ENCODE measurements at places on chromosomes 6 and 20. TPM values are rescaled to one million over a fixed set of nuclear protein-coding genes. Genes with fewer than 3 reads are reported as not detected.
A peak's percentile ranks its signal among the peaks of the same experiment; 100 is the strongest.

- peak overlapping the region; percentile 68 for H3K27ac ChIP-seq
- no peak overlapping the region for H3K4me3 ChIP-seq
- no peaks in the 10 kb centered on the region for H3K36me3 ChIP-seq
- no peaks in the 10 kb centered on the region for H3K27me3 ChIP-seq
- peaks cover 63% of the 10 kb centered on the region for H3K4me1 ChIP-seq
Measured at GRCh38 chr6:35368038-35368887, 25.9 kb downstream of the PPARD start.

- no peak overlapping the region for H3K27ac ChIP-seq
- no peaks in the 10 kb centered on the region for H3K27me3 ChIP-seq
- DNase-seq = no peak
- H3K4me3 ChIP-seq = no peak overlapping the region
- no peaks in the 10 kb centered on the region for H3K4me1 ChIP-seq
- no peaks in the 10 kb centered on the region for H3K36me3 ChIP-seq
Measured at GRCh38 chr6:155383913-155384312, 69.6 kb upstream of the TFB1M start.

RAET1E gene
- total RNA-seq = 3.9 TPM

DNA sequence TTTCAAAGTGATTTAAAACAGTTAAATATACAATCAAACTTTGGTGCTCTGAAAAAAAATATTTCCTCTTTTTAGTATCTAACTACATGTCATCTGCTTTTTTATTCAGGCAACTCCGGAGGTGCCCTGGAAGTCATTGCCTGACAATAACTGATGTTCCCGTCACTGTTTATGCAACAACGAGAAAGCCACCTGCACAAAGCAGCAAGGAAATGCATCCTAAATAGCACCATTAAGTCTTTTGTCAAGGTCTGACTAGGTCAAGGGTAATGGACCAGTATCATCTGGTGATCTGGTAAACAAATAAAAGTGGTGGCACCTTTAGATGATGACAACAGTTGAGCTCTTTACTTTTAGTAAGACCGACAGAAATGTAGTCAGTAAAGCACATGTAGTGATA lies 13.2 kb downstream of the FAM229B start:
- no peak overlapping the region for H3K4me3 ChIP-seq
- DNase-seq = no peak
- no peaks in the 10 kb centered on the region for H3K27me3 ChIP-seq

DNA sequence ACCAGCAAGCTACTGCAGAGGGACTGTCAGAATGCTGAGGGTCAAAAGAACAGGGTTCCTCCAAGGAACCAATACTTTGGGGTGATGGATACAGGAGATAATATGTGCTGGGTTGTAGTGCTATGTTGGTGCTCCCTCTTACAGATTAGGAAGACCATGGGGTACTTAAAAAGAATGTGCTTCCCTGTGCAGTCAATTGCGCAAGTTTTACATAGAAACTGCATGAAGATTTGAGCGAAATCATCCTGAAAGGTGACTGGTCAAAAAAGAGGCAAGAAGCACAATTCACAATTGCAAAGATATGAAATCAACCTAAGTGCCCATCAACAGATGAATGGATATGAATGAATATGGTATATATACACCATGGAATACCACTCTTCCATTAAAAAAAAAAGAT lies 33.9 kb downstream of the GABRR1 start:
- no peak overlapping the region for H3K4me3 ChIP-seq
- no peaks in the 10 kb centered on the region for H3K27me3 ChIP-seq
- H3K36me3 ChIP-seq = no peaks in the 10 kb centered on the region
- no peak for DNase-seq

DNA sequence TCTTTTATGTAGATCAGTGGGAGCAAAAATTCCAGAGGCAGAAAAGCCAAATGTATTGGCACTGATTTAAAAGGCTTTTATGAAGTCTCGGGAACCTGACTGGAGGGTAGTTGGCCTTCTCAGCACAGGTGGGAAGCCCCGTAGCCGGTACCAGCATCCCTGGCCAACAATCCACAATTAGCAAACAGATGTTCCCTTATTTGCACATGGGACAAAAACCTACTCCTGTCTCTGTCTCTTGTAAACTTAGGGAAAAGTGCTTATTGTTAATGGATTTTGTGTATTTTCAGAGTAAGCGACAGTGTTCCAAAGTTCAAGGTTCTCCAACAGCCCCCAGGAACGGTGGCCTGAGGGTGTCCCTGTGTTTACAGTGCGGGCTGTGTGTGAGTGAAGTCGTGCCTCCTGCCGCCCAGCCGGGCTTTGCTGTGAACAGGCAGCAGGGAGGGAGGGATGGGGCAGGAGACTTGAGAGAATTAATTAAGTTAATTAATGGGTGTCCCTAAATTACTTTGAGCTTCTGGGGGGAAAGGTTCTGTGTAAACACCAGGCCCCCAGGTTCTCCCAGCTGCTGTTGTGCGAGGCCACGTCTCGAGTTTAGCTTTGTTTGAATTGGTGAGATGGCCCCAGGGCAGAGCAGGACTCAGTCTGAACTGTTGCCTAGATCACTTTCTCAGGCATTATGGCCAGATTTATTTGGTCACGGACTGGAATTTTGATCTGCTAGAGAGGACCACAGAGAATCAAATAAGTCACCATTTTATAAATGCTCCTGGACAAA lies 3.9 kb downstream of the SYNJ2 start:
- H3K4me3 ChIP-seq = no peak overlapping the region
- peaks cover 69% of the 10 kb centered on the region for H3K4me1 ChIP-seq
- H3K36me3 ChIP-seq = no peaks in the 10 kb centered on the region
- H3K27me3 ChIP-seq = no peaks in the 10 kb centered on the region

DNA sequence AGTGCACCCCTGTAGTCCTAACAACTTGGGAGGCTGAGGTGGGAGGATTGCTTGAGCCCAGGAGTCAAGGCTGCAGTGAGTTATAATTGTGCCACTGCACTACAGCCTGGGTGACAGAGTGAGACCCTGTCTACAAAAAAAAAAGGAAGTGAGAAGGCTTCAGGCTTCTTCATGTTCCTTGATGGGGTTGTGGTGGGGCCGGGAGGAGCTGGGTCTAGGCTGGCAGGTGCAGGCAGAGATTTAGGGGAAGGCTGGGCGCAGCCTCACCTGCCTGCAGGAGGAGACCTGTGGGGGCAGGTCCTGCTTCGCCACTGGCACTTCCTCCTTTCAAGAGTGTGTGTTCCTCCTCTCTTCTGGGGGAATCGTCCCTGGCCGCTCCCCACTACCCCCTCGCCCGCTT lies 63.9 kb downstream of the CHMP4B start:
- no peak overlapping the region for H3K4me3 ChIP-seq
- no peaks in the 10 kb centered on the region for H3K36me3 ChIP-seq
- no peak overlapping the region for H3K27ac ChIP-seq
- H3K27me3 ChIP-seq = no peaks in the 10 kb centered on the region
- no peaks in the 10 kb centered on the region for H3K4me1 ChIP-seq
- no peak for DNase-seq

GRCh38 chr6:52263709-52264540 lies 19.6 kb upstream of the IL17F start:
- no peaks in the 10 kb centered on the region for H3K4me1 ChIP-seq
- peaks cover 58% of the 10 kb centered on the region for H3K36me3 ChIP-seq
- H3K27me3 ChIP-seq = no peaks in the 10 kb centered on the region
- DNase-seq = no peak
- no peak overlapping the region for H3K4me3 ChIP-seq

DNA sequence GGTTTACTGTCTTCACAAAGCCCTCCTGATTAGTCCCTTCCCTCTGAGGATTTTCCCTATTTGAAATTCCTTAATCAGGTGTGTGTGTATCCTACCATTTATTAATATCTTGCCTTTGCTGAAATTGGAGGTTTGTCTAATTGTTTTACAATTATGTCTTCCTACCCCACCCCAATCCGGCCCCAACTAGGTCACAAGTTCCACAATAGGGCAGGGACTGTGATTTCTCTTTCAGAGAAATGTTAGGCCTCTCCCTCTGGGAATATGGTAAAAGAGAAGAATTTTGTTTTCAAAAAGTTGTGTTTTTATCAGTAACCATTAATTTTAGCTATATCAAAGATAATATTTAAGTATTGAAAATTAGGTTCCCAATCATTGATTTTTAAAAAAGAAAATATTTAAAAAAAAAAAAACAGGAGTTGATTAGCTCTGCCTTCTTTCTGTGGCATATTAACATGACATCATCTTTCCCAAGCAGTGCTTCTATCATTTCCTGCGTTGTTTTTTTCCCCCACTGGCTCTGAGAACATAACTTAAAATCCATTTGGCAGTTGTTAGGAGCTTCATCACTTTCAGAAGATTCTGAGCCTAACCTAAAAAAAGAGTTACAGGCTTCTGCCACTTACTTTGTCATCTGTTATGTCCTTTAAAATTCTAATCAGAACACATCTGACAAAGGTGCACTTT lies 36.1 kb downstream of the BLOC1S5 start:
- no peak overlapping the region for H3K27ac ChIP-seq
- no peaks in the 10 kb centered on the region for H3K27me3 ChIP-seq
- no peak for DNase-seq

MEI4 gene
- not detected for total RNA-seq

DNA sequence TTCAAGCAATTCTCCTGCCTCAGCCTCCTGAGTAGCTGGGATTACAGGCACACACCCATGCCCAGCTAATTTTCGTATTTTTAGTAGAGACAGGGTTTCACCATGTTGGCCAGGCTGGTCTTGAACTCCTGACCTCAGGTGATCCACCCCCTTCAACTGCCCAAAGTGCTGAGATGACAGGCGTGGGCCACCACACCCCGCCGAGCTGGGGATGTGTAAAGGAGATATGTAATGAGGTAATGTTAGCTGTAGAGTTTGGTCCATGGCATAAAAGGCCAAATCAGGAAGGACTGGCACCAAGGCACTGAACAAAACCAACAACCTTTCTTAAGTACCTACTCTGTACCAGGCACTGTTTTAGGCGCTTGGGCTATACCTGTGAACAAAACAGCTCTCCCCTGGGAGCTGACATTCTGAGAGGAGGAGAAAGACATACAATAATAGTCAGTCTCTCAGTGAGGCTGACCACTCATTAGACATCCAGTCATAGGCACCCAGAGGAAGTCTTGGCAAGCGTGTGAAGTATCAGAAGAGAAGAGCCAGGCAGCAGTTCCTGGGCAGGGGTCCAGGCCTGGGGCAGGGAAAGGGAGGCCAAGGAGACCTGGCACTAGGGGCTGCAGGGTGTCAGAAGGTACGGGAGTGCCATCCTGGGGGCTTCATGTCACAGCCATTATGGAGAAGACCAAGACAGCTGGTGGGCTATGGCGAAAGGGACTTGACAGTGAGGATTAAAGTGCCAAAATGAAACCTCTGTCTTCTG lies 164.8 kb upstream of the DTNBP1 start:
- DNase-seq = no peak
- 0 out of 2 replicates have a peak, but pooled peaks cover 6% of the 10 kb centered on the region for H3K27me3 ChIP-seq
- no peaks in the 10 kb centered on the region for H3K4me1 ChIP-seq
- H3K36me3 ChIP-seq = no peaks in the 10 kb centered on the region
- H3K4me3 ChIP-seq = no peak overlapping the region
- H3K27ac ChIP-seq = no peak overlapping the region

DNA sequence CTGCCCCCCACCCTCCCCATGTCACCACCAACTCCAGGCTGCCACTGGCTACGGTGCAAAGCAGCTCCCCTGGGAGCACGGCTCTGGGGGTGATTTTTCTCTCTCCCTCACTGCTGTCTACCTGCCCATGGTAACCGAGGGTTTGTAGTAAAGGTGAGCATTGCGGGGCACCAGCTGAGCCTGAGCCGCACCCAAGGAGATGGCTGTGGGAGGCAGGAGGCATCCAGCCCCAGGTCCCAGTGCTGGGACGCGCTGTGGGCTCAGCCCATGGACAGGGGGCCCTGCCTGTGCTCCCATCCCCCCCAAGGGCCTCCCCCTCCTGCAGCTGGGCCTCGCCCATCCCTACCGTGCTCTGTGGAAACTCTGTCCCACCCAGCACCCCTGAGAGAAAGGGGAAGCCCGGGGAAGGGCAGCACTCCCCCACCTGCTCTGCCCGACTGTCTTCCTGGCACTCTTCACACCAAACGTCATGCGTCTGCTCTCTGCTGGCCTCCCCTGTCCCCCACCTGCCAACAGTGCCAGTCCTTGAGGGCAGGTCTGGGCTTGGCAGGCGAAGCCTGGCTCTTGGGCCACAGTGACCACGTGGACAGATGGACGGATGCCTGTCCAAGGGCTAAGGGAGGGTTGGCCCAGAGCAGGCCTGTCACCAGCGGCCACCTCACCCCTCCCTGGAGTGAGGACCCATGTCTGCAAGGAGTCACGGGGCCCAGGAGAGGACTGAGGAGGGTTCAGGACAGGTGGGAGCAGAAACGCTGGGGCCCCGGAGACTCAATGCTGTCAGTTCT lies 3.8 kb upstream of the CHRNA4 start:
- H3K4me1 ChIP-seq = no peaks in the 10 kb centered on the region
- no peak for DNase-seq
- no peak overlapping the region for H3K4me3 ChIP-seq
- H3K27me3 ChIP-seq = no peaks in the 10 kb centered on the region
- H3K36me3 ChIP-seq = no peaks in the 10 kb centered on the region

GRCh38 chr6:159061805-159062563 lies 17.2 kb upstream of the TAGAP start:
- no peak overlapping the region for H3K27ac ChIP-seq
- H3K36me3 ChIP-seq = no peaks in the 10 kb centered on the region
- H3K27me3 ChIP-seq = peaks cover 5% of the 10 kb centered on the region
- no peak overlapping the region for H3K4me3 ChIP-seq

DNA sequence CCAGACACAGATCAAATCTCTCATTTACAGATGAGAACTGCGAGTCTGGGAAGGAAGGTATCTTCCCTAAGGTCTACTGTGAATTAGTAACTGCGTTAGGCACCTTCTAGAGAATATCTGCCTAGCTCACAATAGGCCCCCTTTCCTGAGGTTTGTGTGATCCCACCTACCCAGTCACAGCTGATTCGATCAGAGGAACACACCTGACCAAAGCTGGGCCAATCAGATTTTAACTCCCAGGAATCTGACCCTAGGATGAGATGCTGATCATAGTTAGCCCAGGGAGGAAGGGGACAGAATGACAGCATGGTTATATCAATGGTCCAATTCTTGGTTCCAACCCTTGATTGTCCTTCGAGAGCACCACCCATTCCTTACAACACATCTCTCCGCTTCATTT lies 7.4 kb upstream of the CCDC167 start:
- no peak for DNase-seq
- no peaks in the 10 kb centered on the region for H3K27me3 ChIP-seq
- no peak overlapping the region for H3K4me3 ChIP-seq
- no peaks in the 10 kb centered on the region for H3K36me3 ChIP-seq
- H3K4me1 ChIP-seq = no peaks in the 10 kb centered on the region
- no peak overlapping the region for H3K27ac ChIP-seq

DNA sequence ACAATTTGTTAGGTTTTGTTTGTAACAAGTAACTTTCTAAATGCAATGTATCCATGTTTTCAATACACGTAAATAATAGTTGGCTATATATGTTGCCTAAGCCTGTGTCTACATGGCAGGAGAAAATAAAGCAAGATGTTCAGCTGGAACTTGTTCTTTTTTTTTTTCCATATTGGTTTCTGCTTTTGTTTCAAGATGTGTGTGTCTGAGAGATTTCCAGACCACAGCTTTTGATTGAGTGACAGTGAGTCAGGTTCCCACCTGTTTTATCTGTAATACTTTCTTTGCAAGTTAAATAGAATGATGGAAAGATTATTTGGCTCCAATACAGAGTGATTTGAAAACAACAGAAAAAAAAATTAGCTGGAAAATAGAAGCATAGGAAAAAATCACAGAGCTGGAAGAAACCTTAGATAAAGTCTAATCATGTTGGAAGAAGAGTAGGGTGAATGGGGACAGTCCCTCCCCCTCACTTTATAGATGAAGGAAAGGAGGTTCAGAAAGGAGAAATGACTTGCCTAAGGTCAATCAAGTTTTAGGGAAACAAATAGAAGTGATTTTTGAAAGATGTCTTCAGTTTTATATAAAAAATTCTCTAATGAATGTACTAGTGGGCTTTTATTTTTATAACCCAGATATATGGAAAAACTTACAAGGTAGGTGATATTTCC lies 150.9 kb upstream of the STMND1 start:
- H3K36me3 ChIP-seq = no peaks in the 10 kb centered on the region
- H3K27ac ChIP-seq = no peak overlapping the region
- no peak overlapping the region for H3K4me3 ChIP-seq
- no peaks in the 10 kb centered on the region for H3K27me3 ChIP-seq
- peaks cover 21% of the 10 kb centered on the region for H3K4me1 ChIP-seq
